ENCODE measurements at places on chromosomes 6 and 20. TPM values are rescaled to one million over a fixed set of nuclear protein-coding genes. Genes with fewer than 3 reads are reported as not detected.

The WDR46 gene
- total RNA-seq, result 86.9 TPM

The TRAPPC3L gene
- 0.29 TPM for total RNA-seq

The KCNK15 gene
- total RNA-seq, result 81.3 TPM

DNA sequence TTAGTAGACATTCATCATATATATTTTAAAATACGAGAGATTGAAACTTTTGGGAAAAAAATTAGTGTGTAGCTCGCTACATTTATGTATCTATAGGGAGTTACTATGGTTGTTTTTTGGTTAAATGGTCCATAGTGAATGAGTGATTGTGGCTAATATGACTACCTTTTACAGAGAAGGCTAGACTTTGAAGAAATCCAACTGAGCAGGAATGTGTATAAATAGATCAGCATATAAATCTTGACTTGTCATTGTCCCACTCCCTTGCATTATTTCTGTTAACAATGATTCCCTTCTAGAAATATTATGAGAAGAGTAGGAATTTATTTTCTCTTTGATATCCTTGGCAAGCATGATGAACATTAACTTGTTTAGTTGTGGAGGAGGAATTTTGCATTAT lies 737.8 kb upstream of the MAP3K7 start:
- H3K27me3 ChIP-seq, result no peaks in the 10 kb centered on the region
- H3K4me1 ChIP-seq, result no peaks in the 10 kb centered on the region
- no peak overlapping the region for H3K27ac ChIP-seq
- no peak for DNase-seq
- H3K36me3 ChIP-seq, result no peaks in the 10 kb centered on the region

DNA sequence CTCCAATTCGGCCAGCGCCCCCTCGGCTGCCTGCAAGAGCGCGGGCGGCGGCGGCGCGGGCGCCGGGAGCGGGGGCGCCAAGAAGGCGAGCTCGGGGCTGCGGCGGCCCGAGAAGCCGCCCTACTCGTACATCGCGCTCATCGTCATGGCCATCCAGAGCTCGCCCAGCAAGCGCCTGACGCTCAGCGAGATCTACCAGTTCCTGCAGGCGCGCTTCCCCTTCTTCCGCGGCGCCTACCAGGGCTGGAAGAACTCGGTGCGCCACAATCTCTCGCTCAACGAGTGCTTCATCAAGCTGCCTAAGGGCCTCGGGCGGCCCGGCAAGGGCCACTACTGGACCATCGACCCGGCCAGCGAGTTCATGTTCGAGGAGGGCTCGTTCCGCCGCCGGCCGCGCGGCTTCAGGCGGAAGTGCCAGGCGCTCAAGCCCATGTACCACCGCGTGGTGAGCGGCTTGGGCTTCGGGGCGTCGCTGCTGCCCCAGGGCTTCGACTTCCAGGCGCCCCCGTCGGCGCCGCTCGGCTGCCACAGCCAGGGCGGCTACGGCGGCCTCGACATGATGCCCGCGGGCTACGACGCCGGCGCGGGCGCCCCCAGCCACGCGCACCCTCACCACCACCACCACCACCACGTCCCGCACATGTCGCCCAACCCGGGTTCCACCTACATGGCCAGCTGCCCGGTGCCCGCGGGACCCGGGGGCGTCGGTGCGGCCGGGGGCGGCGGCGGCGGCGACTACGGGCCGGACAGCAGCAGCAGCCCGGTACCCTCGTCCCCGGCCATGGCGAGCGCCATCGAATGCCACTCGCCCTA lies 963 bp downstream of the FOXF2 start:
- H3K27ac ChIP-seq, result no peak overlapping the region
- H3K27me3 ChIP-seq, result peaks cover 21% of the 10 kb centered on the region
- H3K4me1 ChIP-seq, result no peaks in the 10 kb centered on the region
- peak overlapping the region; percentile 72 for H3K4me3 ChIP-seq
- H3K36me3 ChIP-seq, result peaks cover 5% of the 10 kb centered on the region
- DNase-seq, result peak; percentile 96

DNA sequence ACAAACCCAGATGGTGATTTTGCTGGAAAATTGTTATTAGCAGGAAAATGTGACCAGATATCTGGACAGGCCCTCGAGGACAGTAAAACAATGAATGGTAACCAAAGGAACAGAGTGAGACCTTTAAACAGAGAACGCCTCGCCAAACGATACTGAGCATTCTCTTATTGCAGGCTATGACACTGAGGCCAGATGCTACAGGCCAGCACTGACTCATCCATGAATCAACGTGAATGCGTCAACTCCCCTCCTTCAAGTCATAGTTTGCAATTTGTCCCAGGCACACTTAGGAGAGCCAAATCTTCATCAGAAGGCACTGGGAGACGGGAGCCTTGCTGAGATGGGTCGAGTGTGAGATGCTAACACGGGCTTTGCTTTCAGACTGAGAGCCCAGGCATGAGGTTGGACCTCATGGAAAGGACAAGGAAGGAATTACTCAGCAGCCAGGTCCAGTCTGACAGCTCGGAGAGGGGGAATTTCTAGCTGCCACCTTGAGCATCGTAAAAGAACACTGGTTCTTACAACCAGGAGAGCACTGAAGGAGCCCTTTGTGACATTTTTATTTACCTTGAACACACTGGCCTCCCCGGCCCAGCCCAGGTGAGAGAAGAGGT lies 60.7 kb downstream of the BMP7 start:
- no peak overlapping the region for H3K4me3 ChIP-seq
- no peaks in the 10 kb centered on the region for H3K27me3 ChIP-seq
- peak; percentile 59 for DNase-seq
- H3K27ac ChIP-seq, result no peak overlapping the region

DNA sequence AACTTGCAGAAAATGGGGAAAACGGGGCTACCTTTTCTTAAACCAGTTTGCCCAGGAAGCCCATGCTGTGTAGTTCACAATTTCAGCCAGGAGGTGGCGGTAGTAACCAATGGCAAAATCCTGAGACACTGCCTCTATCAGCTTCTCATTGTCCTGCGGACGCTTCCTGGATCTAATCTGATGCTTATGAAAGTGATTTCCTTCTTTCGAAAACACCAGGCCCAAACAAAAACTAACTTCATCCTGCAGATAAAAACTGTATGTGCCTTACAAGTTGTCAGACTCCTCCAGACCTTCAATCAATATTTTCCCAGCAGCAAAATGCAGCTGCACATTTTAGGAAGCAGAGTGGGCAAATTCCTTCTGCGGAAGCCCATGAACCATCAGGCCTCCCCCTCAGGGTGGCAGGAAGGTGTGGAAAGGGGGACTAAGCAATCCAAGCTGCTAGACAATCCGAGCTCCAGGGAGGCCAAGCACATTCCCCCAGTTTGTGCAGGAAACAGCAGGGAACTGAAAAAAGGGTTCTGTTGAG lies 88.5 kb downstream of the LY86 start:
- peak; percentile 90 for DNase-seq
- H3K27me3 ChIP-seq, result no peaks in the 10 kb centered on the region
- H3K36me3 ChIP-seq, result no peaks in the 10 kb centered on the region
- no peak overlapping the region for H3K4me3 ChIP-seq
- no peaks in the 10 kb centered on the region for H3K4me1 ChIP-seq

DNA sequence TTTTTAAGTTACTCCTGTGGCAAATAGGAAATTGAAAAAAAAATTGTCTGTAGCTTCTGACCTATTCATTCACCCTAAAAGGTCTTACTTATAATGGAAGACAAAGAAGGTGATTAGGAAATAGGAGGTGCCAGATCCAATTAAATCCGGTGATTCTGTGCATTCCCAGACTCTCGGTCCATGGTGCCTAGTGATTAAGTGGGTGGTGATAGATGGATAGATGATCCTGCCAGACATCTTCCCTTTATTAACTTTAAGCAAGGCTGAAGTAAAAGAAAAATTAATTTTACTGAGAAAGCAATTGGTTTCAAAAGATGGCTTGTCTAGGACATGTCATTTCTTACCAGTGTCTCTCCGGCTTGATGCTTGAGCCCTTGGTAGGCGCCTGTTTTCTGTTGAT lies 80.0 kb downstream of the SH3BGRL2 start:
- H3K27ac ChIP-seq, result no peak overlapping the region
- no peaks in the 10 kb centered on the region for H3K4me1 ChIP-seq
- no peaks in the 10 kb centered on the region for H3K36me3 ChIP-seq
- H3K4me3 ChIP-seq, result no peak overlapping the region
- DNase-seq, result no peak
- H3K27me3 ChIP-seq, result no peaks in the 10 kb centered on the region

- H3K27ac ChIP-seq, result no peak overlapping the region
- H3K4me3 ChIP-seq, result no peak overlapping the region
- peak; percentile 4 for DNase-seq
- H3K4me1 ChIP-seq, result peaks cover 7% of the 10 kb centered on the region
Observed at GRCh38 chr6:12033770-12034169, 21.7 kb downstream of the HIVEP1 start.

DNA sequence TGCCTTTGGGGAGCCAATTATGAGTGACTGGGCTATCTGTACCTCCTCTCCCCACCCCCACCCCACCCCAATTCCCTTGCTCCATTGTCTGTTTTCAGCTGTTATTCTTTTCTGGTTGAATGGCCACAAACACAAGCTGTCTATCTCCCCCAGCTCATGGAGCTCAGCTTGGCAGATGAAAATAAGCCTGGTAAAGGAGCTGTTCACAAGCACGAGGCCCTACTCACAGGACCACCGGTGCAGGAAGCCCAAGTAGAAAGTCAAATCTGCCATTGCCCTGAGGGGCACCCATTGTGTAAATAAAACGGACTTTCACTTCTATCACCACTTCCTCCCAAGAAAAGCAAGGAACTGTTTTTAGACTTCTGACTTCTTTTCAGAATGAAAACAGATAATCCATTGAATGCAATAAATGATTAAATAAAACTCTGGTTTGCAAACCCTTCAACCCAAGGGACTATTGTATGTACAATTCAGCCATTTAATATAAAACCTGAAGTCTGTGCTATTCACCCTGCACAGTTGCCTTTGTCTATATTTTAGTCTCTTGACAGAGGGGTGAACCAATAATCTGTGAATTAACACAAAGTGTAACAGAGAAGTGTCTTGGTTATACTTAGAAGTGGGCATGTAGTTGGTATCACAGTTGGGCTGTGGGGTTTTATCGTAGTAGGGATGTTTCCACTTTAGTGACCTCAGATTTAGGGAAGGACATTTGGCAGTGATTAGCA lies 27.7 kb downstream of the RIPOR2 start:
- H3K4me3 ChIP-seq, result peak overlapping the region; percentile 76
- no peak for DNase-seq
- H3K36me3 ChIP-seq, result no peaks in the 10 kb centered on the region
- H3K4me1 ChIP-seq, result peaks cover 24% of the 10 kb centered on the region
- peaks cover 31% of the 10 kb centered on the region for H3K27me3 ChIP-seq
- H3K27ac ChIP-seq, result no peak overlapping the region

- no peaks in the 10 kb centered on the region for H3K27me3 ChIP-seq
- H3K27ac ChIP-seq, result peak overlapping the region; percentile 87
- H3K4me3 ChIP-seq, result no peak overlapping the region
- peaks cover 43% of the 10 kb centered on the region for H3K4me1 ChIP-seq
- peak; percentile 54 for DNase-seq
Observed at GRCh38 chr6:35359744-35360348, 17.5 kb downstream of the PPARD start.

DNA sequence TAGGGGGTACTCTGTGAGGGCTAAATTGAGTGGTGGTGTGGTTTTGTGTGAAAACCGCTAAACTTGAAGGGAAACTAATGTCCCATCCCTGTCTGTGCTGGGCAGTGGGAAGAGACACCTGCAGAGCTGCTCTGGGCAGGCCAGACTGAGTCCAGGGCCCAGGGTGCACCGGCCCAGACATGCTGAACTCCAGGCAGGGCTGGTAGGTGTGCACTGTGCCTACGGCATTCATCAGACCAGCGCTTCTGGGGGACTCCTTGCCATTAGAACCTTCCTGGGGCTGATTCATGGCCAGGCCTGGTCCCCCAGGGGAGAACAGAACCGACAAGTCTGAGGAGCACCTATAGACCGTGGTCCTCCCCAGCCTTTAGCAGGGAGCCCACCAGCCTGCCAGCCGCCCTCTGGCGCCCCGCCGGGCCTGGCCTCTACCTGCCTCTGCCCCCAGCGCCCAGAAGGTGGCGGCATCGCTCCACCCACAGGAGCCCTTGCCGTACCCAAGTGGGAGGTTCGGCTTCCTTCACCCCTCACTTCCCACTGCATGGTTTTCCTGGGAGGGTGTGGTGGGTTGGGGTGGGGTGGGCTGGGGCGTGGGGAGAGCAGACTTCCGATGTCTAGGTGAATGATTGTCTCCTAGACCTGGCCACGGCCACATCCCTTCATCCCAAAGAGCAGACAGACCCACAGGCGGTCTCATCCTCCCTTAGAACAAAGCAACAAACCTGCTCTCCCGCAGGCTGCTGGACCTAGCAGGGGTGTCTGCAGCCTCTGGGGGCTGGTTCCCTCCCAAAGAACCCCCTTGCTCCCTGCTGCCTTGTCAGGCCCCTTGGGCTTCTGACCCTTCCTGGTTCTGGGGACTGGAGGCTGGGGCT lies 15.5 kb downstream of the CCDC167 start:
- H3K27ac ChIP-seq, result no peak overlapping the region
- peaks cover 20% of the 10 kb centered on the region for H3K36me3 ChIP-seq
- H3K4me3 ChIP-seq, result no peak overlapping the region
- DNase-seq, result peak; percentile 93
- H3K27me3 ChIP-seq, result no peaks in the 10 kb centered on the region

- H3K4me1 ChIP-seq, result no peaks in the 10 kb centered on the region
- DNase-seq, result no peak
- no peaks in the 10 kb centered on the region for H3K36me3 ChIP-seq
- H3K27me3 ChIP-seq, result no peaks in the 10 kb centered on the region
- no peak overlapping the region for H3K27ac ChIP-seq
Observed at GRCh38 chr6:114449659-114450058, 106.8 kb upstream of the HS3ST5 start.

DNA sequence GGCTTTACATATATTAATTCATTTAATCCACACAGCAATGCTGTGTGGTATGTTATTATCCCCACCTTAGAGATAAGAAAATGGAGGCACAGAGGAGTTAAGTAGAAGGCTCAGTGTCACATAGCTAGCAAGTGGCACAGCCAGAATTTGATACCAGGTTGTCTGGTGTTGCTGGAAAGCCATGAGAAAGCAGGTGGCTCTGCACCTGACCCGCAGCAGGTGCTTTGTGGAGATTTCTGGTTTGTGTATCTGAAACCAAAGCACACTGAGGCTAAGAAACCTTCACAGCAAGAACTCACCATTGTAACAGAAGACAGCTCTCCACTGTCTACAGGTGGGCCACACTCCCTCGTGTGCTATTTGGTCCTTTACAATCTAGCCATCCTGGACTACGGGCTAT lies 7.5 kb downstream of the ELMO2 start:
- no peak overlapping the region for H3K4me3 ChIP-seq
- H3K36me3 ChIP-seq, result peaks cover 8% of the 10 kb centered on the region
- H3K27ac ChIP-seq, result no peak overlapping the region
- no peaks in the 10 kb centered on the region for H3K27me3 ChIP-seq
- H3K4me1 ChIP-seq, result peaks cover 31% of the 10 kb centered on the region

- H3K27me3 ChIP-seq, result no peaks in the 10 kb centered on the region
- H3K4me1 ChIP-seq, result no peaks in the 10 kb centered on the region
- H3K27ac ChIP-seq, result no peak overlapping the region
- H3K36me3 ChIP-seq, result no peaks in the 10 kb centered on the region
- no peak for DNase-seq
Observed at GRCh38 chr20:60561052-60561451, 602.8 kb downstream of the CDH26 start.

DNA sequence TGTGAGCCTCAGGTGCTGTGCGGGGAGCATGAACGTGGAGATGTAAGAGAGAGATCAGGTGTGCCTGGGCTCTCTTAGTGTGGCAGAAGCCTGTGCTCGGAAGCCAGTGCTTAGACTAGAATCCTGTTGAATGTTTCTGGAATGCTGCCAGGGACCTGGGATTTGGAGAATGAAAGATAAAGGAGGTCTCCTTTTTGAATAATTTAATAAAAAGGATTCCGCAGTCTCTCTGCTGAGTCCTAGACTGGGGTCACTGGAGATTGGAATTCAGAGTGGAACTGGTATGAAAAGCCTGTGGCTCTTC lies 18.8 kb upstream of the EFCAB8 start:
- H3K36me3 ChIP-seq, result peaks cover 65% of the 10 kb centered on the region
- H3K27me3 ChIP-seq, result no peaks in the 10 kb centered on the region
- no peak for DNase-seq
- H3K4me3 ChIP-seq, result no peak overlapping the region
- no peaks in the 10 kb centered on the region for H3K4me1 ChIP-seq
- no peak overlapping the region for H3K27ac ChIP-seq

Measured in osteoblast (primary cell).